Tibial artery (tissue), 4 donors: ENCODE measurements at places on chromosomes 1 and 21.

- DNase-seq: no peak
Observed at GRCh38 chr1:84493747-84494146, 12.4 kb upstream of the SPATA1 start.

DNA sequence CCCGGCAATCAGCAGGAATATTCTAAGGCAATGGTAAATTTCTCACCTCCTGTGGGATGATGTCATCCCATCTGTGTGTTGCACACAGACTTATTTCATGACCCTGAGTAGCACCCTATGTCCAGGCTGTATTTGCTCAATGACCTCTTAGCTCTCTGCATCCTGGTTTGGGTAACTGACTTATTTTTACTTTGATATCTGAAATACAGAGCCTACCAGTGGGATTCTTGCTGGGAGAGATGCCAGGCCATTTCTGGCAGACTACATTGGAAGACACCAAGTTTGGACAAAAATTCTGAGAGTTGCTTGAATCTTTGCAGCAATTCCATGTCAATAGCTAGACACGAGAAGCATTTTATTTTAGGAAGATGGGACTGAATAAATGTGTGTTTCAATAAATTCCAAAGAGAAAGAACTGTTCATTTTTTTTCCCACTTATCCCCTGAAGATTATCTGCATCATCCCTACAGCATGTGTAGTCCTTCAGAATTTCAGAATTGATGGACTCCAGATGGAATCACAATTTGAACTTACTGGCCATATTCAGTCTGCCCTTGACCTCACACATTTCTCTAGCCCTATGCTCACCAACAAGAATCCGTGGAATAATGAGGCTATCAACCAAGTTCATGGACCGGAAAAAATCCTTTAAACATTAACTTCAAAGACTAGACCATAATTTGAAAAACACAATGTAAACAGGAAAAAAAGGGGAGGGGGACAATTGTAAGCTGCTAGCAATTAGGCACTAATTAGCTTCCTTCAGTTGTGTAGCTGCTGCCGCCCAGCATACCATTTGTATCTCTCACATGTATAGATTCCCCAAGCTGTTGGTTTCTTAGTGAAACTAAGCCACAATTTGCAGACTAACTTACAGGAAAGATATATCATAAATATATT, 226.5 kb downstream of the HMCN1 start:
- DNase-seq: peak; percentile 73

DNA sequence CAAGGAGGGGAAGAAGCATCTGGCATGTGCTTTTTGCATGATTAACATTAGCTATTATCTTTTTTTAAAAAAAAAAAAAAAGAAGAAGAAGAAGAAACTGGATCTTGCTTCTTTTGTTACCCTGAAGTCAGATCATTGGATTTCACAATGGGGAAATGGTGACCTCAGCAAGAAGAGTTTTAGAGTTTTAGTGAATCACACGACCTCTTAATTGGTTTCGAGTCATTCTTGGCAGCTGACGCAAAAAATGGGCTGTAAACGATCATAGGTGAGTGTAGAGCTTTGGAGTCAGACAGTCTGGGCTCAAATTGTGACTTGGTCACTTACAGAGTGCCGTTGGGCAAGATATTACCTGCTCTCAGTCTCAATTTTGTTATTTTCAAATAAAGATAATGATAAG, 33.3 kb upstream of the PGBD5 start:
- no peak for DNase-seq

- no peak for DNase-seq
Observed at GRCh38 chr1:160544647-160545046, 21.6 kb upstream of the SLAMF6 start.

GRCh38 chr1:241542199-241542907, 10.2 kb downstream of the KMO start:
- no peak for DNase-seq

GRCh38 chr1:166905136-166905535, 29.1 kb upstream of the TADA1 start:
- DNase-seq: no peak

GRCh38 chr21:45227735-45228134, 60.0 kb downstream of the POFUT2 start:
- no peak for DNase-seq

GRCh38 chr1:212651977-212652376, 43.4 kb downstream of the ATF3 start:
- DNase-seq: no peak

GRCh38 chr1:51032936-51033335, 62.9 kb downstream of the CDKN2C start:
- DNase-seq: no peak

DNA sequence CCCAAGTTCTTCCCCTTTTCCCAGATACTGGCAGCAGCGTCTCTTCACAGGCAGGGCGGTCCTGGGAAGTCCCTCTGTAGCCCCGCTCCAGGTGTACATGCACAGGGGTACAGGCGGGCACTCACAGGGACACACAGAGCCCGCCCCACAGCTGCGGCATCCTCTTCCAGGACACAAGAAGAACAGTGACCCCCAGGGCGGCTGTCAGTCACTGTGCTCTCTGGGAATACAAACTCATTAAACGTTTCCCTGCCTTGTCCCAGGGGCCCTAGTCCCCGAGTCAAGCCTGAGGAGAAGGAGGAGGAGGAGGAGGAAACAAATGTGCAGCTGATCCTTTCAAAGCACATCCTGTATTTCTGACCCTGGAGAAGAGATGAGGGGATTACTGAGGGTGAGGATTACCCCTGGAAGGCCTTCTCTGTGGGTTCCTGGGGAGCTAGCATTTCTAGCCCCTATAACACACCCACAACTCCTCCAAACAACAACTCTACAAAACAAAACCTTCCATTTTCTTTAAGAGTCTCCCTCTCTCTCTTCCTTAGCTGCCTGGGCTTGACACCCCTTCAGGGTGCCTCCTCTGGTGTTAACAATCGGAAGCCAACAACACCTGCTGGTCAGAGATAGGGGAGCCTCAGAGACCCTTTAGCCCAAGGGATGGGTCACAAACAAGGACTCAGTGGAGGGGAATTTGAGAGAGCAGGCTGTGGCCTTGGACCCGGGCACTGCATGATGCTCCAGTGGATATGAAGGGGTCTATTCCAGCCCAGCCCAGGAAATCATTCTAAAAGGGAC, 28.4 kb upstream of the DMBX1 start:
- no peak for DNase-seq

DNA sequence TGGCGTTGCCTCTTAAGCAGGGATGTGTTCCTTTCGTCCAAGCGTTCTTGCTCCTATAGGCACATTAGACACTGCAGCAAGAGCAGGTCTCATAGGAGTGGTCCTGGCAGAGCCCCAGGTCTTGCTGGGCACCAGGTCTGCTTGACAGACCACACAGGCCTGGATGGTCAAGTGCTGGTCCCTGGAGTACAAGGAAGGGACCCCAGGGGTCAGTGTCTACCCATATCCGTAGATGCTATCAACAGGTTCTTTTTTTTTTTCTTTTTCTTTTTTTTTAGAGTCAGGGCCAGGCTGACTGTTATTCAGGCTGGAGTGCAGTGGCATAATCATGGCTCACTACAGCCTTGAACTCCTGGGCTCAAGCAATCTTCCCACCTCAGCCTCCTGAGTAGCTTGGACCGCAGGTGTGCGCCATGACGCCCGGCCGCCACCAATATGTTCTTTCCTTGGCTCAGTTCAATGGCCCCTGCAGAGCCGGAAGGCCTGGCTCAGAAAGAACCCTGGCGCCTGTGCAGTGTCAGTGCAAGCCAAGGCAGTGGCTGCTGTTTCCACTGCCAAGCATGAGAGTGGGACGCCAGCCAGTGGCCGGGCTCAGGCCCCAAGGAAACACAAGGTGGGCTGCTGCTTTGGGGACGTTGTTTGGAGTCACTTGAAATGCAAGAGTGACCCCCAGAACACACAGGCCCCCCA, 10.0 kb upstream of the TNFRSF8 start:
- DNase-seq: no peak

GRCh38 chr1:76232666-76233065, 158.1 kb downstream of the ST6GALNAC3 start:
- no peak for DNase-seq

GRCh38 chr1:58573705-58574591, 3.1 kb downstream of the TACSTD2 start:
- DNase-seq: no peak

DNA sequence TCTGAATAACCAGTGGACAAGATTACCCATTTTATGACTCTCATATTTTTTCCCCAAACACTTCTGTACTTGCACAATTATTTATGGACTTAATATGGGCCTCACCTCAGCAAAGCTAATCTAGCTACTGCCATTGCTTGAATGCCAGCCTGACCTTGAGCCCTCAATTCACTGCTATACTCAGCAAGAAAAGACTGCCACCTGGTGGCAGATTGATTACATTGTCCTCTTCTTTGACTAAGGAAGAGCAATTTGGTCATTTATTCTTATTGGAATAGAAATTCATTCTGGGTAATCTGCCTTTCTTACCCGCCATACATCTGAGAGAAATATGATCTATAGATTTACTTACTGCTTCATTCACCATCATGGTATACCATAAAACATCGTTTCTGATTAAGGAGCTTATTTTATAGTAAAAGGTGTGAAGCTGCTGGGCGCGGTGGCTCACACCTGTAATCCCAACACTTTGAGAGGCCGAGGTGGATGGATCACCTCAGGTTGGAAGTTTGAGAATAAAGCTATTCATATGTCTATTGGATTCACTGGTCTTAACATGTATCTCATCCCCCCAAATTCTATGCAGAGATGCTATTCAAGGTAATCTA, 32.9 kb upstream of the DIPK1A start:
- DNase-seq: peak; percentile 71

- DNase-seq: no peak
Observed at GRCh38 chr1:234109840-234110239, 205.4 kb downstream of the SLC35F3 start.

DNA sequence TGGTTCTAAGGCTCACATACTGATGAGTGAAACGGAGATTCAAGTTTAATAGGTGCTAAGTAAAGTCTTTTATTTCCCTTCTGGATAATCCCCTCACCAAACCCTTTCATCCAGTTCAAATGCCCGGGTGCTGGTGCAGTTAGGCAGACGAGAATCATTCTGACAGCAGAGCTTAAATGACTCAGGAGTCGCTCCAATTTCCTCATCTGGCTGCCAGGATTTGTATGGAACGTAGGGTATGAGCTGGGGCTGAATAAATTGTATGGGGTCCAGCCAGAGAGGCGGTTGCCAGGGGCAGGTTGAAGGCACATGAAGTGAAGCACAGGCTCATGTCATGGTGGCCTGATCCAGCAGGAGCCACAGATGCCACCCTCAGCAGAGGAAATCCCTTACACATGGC, 76.0 kb downstream of the PAPPA2 start:
- DNase-seq: no peak

GRCh38 chr1:91791103-91791502, 94.8 kb downstream of the TGFBR3 start:
- DNase-seq: no peak

GRCh38 chr1:43651188-43651587, 1.2 kb downstream of the KDM4A start:
- no peak for DNase-seq

DNA sequence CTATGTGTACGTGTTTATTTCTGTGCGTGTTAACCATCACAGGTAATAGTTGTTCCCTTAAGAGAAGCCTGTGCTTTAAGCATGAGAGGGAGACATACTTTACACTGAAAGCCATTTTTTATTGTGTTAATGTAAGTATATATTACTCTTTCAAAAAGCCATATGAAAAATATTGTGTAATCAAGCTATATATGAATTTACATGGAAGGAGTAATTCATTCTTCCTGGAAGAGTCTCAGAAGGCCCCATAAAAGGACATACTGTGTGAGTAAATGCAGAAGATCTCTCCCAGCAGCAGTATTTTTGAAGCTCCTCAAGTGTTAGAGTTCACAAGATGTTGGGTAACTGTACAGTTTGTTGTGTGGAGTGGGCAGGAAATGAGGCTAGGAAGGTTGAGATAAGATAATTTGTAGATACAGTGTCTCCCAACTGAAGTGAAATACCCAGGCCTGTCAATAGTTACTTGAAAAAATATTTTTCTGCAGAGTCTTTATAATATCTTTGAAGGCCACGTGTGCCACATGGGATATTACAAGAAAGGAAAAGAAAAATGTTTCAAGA, 138.3 kb downstream of the PTGER3 start:
- DNase-seq: no peak

DNA sequence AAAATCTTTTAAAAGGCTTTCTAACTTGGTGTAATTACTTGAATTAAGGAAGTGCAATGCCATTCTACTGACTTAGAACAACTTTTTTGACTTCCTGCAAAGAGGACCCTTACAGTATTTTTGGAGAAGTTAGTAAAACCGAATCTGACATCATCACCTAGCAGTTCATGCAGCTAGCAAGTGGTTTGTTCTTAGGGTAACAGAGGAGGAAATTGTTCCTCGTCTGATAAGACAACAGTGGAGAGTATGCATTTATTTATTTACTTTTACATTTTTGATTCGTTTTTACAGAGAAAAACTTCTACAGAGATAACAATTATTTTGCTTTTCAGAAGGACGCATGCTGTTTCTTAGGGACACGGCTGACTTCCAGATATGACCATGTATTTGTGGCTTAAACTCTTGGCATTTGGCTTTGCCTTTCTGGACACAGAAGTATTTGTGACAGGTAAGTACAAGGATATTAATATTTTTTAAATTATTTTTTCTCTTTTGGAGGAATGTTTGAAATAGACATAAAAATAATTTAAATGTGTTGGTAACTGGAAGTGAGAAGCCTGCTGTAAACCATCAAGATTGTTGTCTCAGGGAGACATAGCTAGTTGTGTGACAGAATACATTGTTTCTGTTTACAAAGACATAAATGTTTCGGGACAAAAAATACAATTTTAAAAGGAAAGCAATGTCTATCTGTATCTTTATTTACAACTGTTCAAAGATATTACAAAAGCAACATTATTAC, at the start of gene PTPRC:
TSS of gene PTPRC (plus strand) at position 147 of the 742 bp plus-strand sequence. CDS start at position 376, 229 bp downstream.
- no peak for DNase-seq
